ENCODE measurements at places on chromosomes 16 and 17.

- no peak for DNase-seq
Measured at GRCh38 chr16:50156590-50156989, 3.5 kb downstream of the TENT4B start.

DNA sequence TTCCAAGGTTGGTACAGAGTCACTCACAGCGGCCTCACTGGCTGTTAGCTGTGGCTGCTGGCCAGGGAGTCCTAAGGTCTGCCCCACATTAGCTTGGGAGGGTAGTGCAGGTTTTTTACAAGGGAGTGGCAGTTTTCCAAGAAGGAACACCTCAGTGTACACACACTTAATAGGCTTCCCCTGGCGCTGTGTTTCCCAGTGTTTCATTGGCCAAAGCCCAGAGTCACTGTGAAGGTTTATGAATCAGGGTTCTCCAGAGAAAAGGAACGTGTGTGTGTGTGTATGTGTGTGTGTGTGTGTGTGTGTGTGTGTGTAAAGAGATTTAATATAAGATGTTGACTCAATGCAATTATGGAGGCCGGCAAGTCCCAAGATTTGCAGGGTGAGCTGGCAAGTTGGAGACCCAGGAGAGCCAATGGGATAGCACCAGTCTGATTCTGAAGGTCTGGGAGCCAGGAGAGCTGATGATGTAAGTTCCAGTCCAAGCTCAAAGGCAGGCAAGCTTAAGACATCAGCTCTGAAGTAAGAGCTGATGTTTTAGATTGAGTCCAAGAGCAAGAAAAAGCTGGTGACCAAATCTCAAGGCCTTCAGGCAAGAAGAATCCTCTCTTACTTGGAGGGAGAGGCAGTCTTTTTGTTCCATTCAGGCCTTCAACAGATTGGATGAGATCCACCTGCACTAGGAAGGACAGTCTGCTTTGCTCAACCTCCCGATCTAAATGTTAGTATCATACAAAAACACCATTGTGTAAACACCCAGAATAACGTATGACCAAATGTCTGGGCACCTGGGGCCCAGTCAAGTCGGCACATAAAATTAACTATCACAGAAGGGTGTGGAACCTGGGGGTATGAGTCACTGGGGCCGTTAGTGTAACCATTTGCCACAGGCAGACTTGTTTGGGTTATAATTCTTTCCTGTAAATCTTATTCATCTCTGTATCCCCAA lies 206.8 kb downstream of the PRKCA start:
- no peak for DNase-seq

DNA sequence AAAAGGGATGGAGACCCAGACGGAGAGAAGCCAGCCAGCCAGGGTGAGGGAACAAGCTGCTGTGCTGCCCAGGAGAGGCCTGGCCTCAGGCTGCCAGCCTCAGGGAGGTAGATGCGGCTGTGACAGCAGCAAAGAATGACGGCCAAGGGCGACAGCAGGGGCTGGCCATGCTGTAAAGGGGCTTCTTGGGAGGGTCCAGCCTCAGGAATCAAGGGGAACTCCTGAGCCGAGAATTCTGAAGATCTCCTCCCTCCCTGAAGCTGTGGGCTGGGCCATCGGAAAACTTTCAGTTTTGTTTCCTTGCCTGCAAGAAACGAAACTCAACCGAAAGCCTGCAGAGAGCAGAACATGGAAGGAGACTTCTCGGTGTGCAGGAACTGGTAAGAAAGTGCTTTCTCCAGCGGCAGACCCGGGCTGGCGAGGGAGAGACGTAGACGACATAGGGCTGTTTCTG lies at the start of gene XAF1:
Gene XAF1 (plus strand): TSS at position 316 of the 454 bp plus-strand sequence. CDS start 33 bp downstream, at position 349.
- no peak for DNase-seq

GRCh38 chr17:81135505-81136278 lies 29.6 kb upstream of the PVALEF start:
- no peak for DNase-seq

GRCh38 chr17:46732754-46733398 lies 85.6 kb downstream of the WNT3 start:
- DNase-seq, result no peak

- no peak for DNase-seq
Measured at GRCh38 chr16:19804538-19805323, 79.9 kb downstream of the GPRC5B start.

DNA sequence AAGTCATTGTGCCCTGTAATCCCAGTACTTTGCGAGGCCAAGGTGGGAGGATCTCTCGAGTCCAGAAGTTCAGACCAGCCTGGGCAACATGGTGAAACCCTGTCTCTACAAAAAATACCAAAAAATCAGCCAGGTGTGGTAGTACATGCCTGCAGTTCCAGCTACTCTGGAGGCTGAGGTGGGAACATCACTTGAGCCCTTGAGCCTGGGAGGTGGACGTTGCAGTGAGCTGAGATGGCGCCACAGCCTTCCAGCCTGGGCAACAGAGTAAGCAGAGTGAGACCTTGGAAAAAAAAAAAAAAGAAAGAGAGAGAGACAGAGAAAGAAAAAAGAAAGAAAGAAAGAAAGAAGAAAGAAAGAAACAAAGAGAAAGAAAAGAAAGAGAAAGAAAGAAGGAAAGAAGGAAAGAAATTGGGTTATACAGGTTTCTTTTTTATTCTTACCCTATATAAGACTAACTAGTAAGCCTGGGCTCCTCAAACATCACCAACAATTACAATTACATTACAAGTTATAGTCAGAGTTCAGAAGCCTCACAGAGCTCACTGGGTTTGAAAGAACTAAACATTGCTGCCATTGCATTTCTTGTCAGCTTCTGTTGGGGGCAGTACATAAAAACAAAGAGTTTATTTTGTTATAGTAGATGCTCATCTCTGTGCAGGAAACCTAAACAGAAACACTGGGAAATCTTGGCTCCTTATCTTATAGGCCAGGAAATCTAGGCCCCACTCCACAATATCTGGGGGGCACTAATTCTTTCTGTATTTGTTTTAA lies 6.7 kb upstream of the ABCA9 start:
- DNase-seq, result no peak

GRCh38 chr17:72511874-72512273 lies 391.1 kb downstream of the SOX9 start:
- no peak for DNase-seq

DNA sequence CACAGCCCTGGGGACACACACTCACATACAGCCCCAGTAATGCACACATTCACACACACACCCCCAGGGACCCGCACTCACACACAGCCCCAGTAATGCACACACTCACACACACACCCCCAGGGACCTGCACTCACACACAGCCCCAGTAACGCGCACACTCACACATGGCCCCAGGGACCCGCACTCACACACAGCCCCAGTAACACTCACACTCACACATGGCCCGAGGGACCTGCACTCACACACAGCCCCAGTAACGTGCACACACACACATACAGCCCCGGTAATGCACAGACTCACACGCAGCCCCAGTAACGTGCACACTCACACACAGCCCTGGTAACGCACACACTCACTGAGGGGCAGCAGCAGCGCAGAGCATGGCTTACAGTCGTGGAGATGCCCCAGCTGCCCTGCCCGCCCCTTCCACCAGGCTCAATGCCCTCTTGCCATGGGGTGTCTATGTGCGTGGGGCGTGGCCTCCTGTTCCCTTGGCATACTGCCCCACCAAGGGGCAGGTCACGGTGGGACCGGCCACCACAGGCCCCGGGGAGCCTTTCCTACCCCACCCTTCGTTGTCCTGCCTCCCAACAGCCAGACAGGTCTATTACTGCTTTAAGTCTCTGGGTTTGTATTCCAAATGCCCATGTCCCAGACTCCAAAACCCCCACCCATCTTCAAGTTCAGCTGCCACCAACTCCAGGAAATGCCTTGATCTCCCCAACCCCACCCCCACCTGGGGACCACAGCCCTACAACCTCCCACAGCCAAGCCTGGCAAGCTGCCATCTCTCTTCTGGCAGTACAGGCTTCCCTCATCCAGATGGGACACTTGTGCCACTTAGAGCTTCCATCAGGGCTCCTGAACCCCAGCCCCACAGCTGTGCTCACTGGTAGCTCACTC lies 2.7 kb downstream of the CCDC102A start:
- DNase-seq, result no peak
